Tibial nerve (tissue), 4 donors: ENCODE measurements at places on chromosomes 4 and X. TPM values are rescaled to one million over a fixed set of nuclear protein-coding genes. Genes with fewer than 3 reads are reported as not detected.

GRCh38 chr4:4260185-4260751 is 12.2 kb upstream of the TMEM128 start:
- H3K36me3 ChIP-seq, result no peaks in the 10 kb centered on the region
- no peaks in the 10 kb centered on the region for H3K4me1 ChIP-seq
- H3K27me3 ChIP-seq, result no peaks in the 10 kb centered on the region

The CTAG1A gene
- not detected for total RNA-seq

GRCh38 chrX:23704673-23705206 is 37.4 kb downstream of the PRDX4 start:
- no peaks in the 10 kb centered on the region for H3K4me1 ChIP-seq
- H3K4me3 ChIP-seq, result no peak overlapping the region
- no peak for DNase-seq

DNA sequence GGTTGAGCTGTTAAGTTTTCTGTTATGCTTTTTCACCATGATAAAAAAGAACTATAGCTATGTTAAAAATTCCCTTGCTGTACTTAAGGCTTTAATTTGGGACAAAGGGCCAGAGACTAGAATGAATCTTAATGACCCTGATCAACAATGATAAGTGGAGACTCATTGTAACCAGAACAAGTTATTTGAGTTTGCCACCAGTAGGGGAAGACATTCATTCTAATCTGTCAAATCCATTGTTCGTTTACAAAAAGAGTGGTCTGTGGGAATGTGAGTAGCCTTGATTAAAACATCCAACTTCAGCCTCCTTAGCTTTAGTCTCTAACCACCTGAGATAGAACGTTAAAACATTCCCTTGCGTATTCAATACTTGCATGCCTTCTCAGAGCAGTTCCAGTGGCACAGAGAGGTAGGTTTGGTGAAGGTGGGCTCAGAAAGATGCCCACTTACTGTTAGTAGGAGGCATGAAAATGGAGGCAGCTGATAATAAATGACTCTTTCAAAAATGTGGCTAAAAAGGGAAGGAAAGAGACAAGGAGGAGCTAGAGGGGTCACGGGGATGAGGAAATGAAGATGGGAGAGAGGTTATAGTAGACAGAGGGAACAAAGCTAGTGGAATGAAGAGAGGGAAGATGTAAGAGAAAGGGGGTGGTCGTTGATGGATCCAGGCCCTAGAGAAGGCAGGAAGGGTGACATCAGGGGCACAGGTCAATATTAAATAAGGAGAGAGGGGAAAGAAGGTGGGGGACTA is 66.2 kb downstream of the EGF start:
- H3K36me3 ChIP-seq, result no peaks in the 10 kb centered on the region
- no peak overlapping the region for H3K4me3 ChIP-seq
- DNase-seq, result no peak
- no peak overlapping the region for H3K27ac ChIP-seq

- H3K4me3 ChIP-seq, result no peak overlapping the region
- H3K36me3 ChIP-seq, result no peaks in the 10 kb centered on the region
- H3K27ac ChIP-seq, result no peak overlapping the region
- DNase-seq, result no peak
Observed at GRCh38 chr4:184228056-184228705, 10.5 kb upstream of the ENPP6 start.

DNA sequence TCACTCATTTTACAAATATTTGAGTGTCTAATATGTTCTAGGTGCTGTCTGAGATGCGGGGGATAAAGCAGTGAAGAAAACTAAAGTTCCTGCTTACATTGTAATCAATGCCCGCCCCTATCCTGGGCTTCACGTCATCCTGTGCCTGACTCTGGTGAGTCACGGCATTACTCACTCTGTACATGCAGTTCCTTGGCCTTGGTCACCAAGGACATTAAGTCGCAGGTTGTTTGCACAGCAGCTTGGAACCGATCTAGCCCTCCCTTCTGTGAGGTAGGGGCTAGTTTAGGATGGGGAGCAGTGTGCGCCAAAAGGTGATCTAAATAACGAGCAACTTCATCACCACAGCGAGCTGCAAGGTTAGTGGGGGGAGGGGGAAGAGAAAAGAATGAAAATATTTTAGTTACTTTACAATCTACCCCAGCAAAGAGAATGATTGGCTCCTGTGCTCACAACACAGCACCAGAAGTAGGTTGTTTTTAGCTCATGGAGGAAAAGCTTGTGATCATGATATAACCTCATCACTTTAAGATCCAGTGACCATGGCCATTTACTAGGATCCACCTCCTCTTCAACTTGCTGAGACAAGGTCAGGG is 48.0 kb upstream of the HDAC8 start:
- H3K27me3 ChIP-seq, result no peaks in the 10 kb centered on the region
- H3K4me3 ChIP-seq, result no peak overlapping the region
- peak overlapping the region; percentile 15 for H3K27ac ChIP-seq
- no peaks in the 10 kb centered on the region for H3K36me3 ChIP-seq
- DNase-seq, result peak; percentile 4

DNA sequence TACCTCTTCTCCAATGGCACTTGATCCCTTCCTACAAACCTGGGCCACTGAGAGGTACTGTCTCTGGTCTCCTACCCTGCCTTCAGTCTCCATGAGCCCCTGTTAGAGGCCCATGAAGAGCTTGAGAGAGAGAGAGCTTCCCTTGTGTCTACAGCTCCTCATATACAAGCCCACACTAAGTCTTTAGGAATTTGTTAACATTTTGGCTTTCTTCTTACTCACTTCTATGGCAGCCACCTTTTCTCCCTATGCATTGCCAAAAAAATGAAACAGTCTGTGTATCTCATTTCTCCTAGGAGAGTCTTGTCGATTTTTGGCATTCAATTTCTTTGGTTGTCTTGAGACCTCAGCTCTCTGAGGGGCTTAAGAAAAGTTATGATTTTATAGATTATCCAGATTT is 90.9 kb upstream of the LNX1 start:
- no peak overlapping the region for H3K27ac ChIP-seq
- no peak for DNase-seq
- no peaks in the 10 kb centered on the region for H3K27me3 ChIP-seq
- H3K36me3 ChIP-seq, result no peaks in the 10 kb centered on the region
- no peaks in the 10 kb centered on the region for H3K4me1 ChIP-seq
- H3K4me3 ChIP-seq, result no peak overlapping the region

The FAM184B gene
- total RNA-seq, result not detected

The AFM gene
- not detected for total RNA-seq

The RBM47 gene
- total RNA-seq, result 26.0 TPM
